Right lung (tissue), 10 donors: ENCODE measurements at places on chromosomes 4 and X. TPM values are rescaled to one million over a fixed set of nuclear protein-coding genes. Genes with fewer than 3 reads are reported as not detected.

DNA sequence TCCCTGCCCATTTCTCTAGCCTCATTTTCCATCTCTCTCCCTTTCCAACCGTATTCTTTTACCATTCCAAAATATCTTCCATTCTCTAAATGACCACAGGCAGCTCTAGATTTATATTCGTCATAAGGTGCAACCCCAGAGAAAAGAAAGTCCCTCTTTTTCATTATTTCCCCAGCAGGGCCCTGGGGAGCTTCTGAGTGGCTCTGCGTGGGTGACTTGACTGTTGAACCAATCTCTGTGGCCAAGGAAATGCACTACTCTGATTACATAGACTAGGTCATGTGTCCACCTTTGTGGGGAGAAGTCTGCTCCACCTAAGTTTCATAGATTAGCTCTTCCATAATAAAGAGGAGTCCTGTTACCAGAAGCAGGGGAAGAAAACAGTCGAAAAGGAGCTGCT lies 51.4 kb downstream of the ATOH1 start:
- DNase-seq, result no peak

DNA sequence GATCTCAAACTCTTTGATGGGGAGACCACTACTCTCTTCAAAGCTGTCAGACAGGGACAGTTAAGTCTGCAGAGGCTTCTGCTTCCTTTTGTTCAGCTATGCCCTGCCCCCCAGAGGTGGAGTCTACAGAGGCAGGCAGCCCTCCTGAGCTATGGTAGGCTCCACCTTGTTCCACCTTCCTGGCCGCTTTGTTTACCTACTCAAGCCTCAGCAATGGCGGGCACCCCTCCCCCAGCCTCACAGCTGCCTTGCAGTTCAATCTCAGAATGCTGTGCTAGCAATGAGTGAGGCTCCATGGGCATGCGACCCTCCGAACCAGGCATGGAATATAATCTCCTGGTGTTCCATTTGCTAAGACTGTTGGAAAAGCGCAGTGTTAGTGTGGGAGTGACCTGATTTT lies 42.1 kb upstream of the UGT2B10 start:
- DNase-seq, result no peak

GRCh38 chr4:69760455-69760854 lies at the start of gene SULT1B1:
SULT1B1 (minus strand) TSS chr4:69760620; CDS start chr4:69755217, 5,403 bp downstream.
- no peak for DNase-seq

DNA sequence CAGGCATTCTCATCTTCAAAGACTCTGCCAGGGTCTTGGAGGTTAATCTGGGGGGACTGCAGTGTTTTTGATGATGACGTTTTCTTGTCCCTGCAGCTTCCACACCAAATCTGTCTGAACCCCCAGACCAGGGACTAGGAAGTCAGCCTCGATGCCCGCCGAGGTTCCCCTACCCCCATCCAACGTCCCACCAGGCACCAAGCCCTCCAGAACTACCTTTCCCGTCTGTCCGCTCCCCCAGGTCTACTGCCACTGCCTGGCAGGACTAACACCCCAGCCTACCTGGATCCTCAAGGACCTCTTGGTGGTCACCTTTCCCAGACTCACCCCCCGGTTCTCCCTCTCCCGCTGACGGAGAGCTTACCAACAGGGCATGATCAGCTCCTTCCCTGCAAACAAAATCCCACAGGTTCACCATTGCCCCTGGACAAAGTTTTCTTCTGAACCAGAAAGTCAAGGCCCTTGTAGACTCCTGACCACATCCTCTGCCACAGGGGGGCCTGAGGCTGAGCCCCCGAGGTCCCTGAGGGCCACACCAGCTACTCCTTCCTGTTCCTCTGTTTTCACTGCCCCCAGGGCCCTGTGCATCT lies 40.9 kb downstream of the HMX1 start:
- DNase-seq, result no peak

DNA sequence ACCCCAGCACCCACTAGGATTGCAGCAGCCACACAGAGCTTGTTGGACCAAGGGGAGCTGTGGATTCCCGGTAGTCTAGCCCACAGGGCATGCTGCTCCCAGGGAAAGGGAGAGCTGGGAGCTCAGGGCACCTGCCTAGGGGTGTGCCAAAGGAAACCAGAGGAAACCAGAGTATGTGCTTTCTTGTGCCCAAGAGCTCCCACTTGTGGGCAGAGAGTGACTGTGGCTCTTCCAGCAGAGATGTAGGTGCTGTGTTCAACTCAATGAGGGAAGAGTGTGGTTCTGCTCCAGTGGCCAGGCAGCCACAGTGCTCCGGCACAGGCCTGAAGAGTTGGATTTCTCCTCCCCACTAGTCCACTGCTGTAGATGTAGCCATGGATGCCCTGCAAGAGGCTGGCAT lies 1050.0 kb upstream of the INTU start:
- no peak for DNase-seq

DNA sequence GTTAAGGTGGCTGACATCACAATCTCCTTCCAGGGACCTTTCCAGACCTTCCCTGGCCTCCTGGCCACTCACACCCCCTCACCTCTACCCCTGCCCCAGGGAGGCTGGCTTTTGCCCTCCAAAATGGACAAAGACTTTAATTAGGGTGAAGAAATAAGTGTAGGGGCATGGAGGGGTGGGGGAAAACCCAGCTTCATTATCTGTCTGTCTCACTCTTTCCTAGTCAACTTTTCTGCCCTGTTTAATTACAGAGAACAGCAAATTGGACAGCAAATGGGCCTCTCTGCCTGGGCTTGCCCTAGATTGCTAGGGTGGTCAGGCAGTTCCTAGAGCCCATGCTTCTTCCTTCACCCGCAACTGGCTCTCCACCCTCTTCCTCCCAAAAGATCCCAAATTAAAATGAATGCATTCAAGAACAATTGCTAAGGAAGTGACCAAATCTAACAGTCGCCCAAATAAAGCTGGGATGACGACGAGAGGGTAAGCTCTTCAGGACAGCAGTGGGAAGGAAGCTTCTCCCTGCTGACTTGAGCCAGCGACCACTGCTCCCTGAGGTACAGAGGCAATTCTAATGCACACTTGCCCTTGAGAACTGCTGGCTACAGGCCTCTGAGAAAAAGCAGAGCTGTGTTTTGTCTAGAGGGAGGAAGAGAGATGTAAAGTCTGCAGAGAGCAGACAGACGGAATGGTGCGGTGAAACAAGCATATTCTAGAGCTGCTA lies 12.4 kb downstream of the RAI2 start:
- no peak for DNase-seq

GRCh38 chrX:153669174-153669890 lies 4.3 kb downstream of the PNCK start:
- DNase-seq, result no peak

DNA sequence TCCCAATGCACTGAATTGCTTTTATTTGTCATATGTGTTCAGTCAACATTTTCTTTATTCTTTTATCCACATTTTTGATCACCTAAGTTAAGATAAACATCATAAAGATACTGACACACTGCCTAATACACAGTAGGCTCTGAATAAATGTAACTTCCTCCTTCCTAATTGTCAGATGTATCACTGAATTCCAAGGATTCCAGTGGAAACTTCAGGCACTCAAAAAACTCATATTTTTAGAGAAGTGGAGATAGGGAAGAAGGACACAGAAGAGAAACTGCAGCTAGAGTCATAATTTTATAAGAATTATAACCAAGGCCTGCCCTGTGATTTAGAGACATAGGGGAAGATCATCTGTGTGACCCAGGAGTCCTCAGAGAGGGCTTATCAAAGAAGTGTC lies 753.3 kb downstream of the ADGRL3 start:
- no peak for DNase-seq

DNA sequence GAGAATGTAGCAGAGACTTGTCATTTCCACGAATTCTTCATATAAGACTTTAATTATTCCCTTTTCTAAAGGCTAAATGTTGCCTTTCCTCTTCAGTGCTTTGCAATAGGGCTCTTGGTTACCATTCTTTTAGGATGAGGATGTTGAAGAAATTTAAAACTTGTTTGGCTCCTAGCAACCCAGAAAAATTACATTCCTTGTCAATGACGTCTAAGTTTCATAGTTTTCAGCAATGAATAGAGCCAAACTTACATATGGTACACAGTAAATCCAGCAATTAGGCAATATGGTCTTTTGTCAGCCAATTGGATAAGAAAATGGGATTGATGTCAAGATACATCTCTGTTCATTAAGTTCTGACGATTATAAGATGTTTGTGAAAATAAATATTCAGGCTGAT lies 1639.6 kb upstream of the PCDH10 start:
- DNase-seq, result no peak

DNA sequence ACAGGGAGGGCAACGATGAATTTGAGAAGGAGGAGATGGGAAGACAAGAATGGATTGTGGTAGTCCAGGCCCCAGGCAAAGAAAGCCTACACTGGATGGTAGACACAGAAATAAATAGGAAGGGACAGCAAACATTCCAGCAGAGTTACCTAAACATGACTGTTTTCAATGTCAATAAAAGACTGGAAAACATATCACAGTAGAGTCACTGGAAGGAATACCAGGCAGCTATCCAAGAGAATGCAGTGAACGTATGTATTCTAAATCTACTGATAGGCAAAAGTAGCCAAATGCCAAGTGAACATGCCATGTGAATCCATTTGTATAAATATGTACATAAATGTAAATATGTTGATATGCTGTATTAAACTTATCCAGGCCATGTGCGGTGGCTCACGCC lies 183.0 kb downstream of the PALLD start:
- DNase-seq, result no peak

- DNase-seq, result no peak
These were observed 221.0 kb downstream of the ANKRD50 start for GRCh38 chr4:124491361-124492145.

DNA sequence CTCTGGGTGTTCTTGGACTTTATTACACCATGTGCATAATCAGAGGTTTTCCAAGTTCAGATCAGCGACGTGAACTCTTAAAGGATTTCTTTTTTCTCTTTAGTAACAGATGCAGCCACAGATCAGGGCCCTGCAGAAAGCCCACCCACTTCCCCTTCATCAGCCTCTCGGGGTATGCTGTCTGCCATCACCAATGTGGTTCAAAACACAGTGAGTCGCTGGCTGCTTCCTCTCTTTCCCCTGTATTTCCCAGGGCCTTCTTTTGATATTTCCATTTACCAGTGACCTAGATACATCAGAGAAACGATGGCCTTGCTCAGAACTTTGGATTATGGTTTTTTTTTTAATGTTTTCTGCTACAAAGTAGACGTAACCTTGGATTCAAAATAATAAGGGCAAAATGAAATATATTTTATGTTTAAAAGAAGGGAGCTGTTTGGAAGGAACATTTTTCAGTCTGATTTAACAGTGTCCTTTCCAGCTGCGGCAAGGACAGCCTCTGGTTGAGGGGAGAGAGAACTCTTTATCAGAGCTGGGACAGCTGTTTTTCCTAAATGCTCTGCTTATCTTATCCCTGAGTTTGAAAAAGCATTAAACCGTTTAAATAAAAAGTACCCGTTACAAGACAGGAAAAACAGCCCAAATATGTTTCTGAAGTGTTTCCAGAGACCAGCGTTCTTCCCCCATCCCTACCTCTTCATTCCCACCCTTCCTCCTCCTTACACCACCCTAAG lies 38.2 kb downstream of the FAM114A1 start:
- no peak for DNase-seq

DNA sequence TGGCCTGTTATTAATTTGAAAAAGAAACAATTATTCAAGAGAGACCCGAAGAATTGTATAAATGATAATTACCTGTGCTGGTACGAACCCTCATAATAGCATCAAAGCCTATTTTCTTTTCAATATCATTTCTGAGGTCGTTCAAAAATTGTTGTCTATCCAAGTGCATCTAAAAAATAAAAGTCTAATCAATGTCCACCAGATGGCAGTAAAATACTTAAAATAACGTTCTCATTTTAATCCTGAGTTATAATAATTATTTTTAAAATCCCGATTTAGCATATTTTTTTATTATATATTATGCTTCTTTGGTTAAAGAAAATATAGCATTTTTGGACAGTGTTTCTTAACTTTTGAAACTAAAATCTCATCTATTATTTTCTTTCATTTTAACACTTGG lies 55.7 kb downstream of the METTL14 start:
- no peak for DNase-seq

GRCh38 chr4:4440333-4441061 lies 53.6 kb downstream of the NSG1 start:
- no peak for DNase-seq

GRCh38 chr4:123418351-123418931 lies 21.8 kb downstream of the SPRY1 start:
- peak; percentile 49 for DNase-seq

GRCh38 chr4:72567821-72568675 lies 973 bp downstream of the ADAMTS3 start:
- peak; percentile 76 for DNase-seq

- DNase-seq, result no peak
These were observed 27.8 kb downstream of the RP2 start for GRCh38 chrX:46864606-46865005.

DNA sequence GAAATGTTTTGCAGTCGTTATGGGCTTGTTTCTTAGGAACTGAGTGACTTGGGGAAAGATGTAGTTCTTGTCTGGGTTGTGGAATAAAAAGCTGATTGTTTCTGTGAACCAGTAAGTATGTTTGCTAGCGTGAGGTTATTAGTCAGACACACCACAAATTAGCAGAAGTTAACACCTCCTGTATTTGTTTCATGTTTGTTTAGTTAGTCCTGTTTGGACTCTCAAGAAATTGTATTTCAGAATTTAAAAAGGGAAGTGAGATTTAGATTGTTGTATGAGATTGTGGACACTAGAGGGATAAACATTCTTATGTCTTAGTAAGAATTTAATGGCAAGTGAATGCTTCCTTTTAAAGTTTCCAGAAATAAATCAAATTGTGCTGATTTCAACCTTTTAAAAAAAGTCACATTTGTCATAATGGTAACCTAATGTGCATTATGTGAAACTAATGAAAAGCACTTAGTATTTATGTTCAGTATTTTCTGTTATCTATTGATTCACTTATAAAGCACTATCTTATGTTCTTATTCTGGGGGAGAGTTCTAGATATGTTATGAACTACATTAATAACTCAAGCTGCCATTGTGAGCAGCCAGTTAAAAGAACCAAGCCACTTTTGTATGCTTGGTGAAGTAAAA lies 25.6 kb downstream of the ATP10D start:
- peak; percentile 6 for DNase-seq

DNA sequence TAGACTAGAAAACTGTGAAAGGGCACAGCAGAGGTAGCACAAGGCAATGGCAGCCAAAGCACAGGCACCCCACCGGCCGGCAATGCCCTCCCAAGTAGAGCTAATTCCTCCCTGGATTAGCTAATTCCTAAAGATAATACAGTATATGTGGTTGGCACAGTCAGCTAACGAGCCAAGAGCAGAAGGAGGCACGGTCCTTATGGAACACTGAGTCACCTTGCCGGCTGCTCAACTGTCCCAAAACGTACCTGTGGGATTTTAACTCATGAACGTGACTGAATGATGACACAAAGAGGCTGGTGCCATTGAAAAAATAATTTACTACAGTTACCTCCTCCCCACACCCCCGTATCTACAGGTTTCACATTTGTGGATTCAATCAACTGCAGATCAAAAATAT lies 9.1 kb upstream of the FGFBP1 start:
- no peak for DNase-seq

BEX1 gene
- polyA plus RNA-seq, result 8.2 TPM

JCHAIN gene
- 2.2 TPM for polyA plus RNA-seq

ARHGEF9 gene
- 37.4 TPM for polyA plus RNA-seq

BTC gene
- polyA plus RNA-seq, result 5.2 TPM

RCHY1 gene
- 47.3 TPM for polyA plus RNA-seq

MND1 gene
- 6.8 TPM for polyA plus RNA-seq

GPM6B gene
- polyA plus RNA-seq, result 36.7 TPM

COL25A1 gene
- 1.6 TPM for polyA plus RNA-seq

FANCB gene
- polyA plus RNA-seq, result 6.4 TPM

SPANXB1 gene
- not detected for polyA plus RNA-seq

NUDT10 gene
- 6.4 TPM for polyA plus RNA-seq
